ENCODE measurements at places on chromosomes 1 and 21.

DNA sequence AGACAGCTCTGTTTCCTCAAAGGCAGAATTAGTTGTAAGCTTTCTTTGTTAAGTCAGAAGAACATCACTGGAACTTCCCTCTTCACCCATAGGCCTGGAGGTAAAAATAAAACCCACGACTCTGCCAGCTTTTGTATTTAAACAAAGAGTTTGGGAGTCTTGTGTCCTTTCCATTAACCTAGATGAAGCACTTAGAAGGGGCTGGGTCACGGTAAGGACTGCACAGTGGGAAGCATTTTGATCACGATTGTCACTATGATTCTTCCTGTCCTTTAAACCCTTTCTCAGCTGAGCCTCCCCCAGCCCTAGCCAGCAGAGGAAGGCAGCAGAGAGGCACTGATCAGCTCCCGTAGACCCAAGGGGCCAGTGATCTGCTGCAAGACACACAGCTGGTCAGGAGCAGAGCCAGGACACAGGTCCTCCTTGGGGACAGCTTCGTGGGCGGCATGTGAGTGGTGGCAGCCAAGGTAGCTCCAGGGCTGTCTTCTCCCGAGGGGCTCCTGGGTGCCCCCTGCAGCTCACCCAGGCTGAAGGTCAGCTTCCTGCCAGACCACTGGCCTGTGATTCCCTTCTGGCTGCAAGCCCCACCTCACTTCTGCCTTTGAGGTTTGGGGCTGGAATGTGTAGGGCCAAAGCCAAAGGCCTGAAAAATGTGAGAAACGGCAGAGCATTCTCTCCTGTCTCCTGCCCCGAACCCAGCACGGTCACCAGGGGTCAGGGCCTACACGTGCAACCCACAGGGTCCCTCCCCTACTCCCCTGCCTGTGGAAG, 4.0 kb upstream of the LAPTM5 start:
- DNase-seq, result no peak

DNA sequence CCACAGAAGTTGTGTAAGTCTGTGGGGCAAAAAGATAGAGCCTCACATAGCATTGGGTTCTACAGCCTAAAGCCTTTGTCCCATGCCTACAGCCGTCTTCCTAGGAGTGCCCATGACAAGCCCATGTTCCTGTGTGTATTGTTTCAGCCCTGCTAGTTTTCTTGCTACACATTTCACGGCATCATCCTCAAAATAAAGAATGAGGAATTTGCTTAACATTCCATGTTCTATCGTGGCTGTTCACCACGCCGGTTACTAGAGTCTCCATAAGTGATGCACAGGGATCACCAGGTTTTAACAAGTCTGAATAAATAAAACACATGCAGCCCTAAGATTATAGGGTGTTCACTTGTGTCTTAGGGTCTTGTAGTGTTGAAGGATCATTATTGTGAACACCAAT, 87.4 kb upstream of the NGF start:
- DNase-seq, result no peak

DNA sequence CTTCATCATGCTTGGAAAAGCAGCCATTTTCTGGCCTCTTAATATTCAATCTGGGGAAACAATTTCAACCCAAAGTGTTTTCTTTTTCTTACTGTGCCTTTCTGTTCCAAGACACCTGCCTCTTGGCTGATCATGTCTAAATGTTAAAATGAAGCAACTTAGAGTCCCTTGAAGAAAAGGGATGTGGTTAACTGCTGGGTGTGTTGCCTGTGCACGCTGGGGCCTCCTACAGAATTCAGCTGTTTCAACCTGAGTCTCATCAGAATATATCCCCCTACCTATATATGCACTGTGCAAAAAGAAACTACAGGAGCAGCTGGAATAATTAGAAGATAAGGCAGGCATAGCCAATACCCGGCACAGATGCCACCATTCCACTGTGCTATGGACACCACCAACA, 222.0 kb downstream of the OMA1 start:
- DNase-seq, result no peak

DNA sequence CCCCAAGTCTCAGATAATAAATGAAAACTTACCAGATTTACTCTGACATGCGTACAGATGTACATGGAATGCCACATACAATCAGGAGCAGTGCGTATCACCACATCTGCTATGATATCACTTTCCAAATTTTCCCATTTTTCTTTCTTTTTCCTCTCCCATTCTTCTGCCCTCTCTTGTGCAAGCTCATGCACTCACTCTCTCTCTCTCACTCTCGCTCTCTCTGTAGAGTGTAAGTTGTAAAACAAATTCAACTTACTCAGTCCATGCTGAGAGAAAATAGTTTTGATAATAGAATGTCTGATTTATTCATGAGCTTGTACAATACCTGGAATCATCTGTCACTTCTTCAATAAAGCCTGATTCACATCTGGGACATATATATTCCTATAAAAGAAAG, 35.3 kb downstream of the RNF115 start:
- no peak for DNase-seq

- DNase-seq, result no peak
These were observed 93.8 kb upstream of the COL6A1 start for GRCh38 chr21:45887788-45888187.

GRCh38 chr1:151713874-151714273, 2.7 kb downstream of the CELF3 start:
- no peak for DNase-seq

GRCh38 chr1:84971957-84972356, 25.0 kb downstream of the MCOLN2 start:
- no peak for DNase-seq

DNA sequence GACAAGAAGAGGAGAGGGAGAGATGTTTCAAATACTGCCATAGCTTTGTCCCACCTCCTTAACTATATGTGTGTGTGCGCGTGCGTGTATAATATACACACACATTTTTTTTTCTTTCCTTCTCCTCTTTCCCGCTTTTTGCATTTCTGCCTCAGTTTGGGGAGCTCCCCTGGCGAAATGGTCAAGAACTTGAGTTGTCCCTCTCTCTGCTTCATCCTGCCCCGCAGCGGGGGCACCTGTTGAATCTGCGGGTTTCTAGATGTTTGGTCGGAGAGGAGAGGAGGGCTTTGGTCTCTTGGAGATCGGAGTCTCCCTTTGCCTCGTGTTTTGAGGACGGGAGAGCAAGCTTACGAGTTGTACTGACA, 504 bp downstream of the SCCPDH start:
- DNase-seq, result no peak

DNA sequence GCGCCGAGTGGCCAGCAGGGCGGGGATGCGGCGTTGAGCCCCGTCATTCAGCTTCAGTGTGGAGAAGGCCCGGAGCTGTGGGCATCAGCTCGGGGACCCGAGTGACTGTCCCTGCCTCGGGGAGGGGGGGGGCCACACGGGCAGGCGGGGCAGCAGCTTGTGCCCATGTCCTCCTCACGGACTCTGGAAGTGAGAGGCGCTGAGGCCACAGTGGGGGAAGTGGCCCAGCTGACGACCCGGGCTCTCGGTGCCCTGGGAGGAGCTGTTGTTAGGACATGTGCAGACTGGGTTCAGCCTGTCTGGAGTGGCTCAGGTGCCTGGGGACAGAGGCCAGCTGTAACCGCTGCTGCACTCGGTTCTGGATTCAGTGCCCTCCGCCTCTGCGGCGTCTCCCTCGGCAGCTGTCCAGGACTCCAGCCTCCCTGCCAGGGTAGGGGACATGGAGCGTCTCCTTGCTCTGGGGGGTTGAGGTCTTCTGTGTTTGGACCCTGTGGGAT, 71.1 kb downstream of the SKI start:
- peak; percentile 53 for DNase-seq

GRCh38 chr1:168879896-168880734, 151.1 kb upstream of the DPT start:
- DNase-seq, result no peak

DNA sequence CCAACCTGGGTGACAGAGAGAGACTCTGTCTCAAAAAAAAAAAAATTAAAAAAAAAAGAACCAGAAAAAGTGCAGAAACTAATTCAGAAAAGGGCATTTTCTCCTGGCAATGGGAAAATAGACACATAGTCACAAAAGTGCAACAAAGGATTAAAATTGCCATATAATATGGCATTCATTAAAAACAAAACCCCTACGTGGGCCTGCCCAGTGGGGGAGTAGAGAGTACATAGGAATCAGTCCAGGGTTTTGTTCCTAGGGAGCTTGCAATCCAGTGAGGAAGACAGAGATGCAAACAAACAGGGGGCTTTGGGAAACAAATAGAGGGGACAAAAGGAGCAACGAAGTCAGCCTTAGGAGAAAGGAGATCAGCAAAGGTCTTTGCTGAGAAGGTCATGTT, 4.5 kb upstream of the TRABD2B start:
- no peak for DNase-seq

GRCh38 chr1:193555662-193556441, 369.4 kb upstream of the B3GALT2 start:
- no peak for DNase-seq

Measured in inflammatory macrophage (primary cell).